ENCODE measurements at places on chromosomes 12 and 14.

DNA sequence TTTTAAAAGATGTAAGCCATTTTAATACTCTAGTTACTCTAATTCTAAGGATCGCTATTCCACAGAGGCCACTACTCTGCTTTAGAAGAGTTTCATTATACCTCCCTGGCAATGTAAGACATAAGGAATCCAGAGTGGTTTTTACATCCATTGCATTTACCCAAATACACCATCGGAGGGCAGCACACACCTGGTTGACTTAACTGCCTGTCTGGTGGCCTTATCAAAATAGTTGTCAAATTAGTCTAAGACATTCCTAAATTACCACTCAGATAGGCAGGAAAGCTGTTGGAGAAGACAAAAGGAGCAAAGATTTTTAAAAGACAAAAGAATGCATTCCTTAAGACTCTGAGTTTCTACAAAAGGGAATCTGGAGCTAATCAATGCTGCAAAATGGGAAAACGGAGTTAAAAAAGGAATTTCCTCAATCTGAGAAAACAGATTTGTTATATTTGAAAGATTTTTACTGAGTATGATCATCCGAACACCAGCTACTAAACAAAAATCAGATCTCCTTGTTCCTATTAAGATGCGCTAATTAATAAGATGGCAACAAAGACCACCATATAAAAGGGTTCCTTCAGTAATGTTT, 33.8 kb upstream of the FGD4 start:
- DNase-seq, result peak; percentile 9

GRCh38 chr14:35696119-35696518, 113.0 kb downstream of the RALGAPA1 start:
- DNase-seq, result no peak

- DNase-seq, result no peak
Observed at GRCh38 chr14:65696801-65697200, 284.3 kb downstream of the FUT8 start.

- DNase-seq, result peak; percentile 50
Observed at GRCh38 chr14:94423453-94424056, 29.0 kb downstream of the SERPINA11 start.

- DNase-seq, result no peak
Observed at GRCh38 chr12:96375841-96376604, 24.2 kb downstream of the CDK17 start.

- no peak for DNase-seq
Observed at GRCh38 chr12:46920499-46920898, 94.7 kb upstream of the SLC38A4 start.

DNA sequence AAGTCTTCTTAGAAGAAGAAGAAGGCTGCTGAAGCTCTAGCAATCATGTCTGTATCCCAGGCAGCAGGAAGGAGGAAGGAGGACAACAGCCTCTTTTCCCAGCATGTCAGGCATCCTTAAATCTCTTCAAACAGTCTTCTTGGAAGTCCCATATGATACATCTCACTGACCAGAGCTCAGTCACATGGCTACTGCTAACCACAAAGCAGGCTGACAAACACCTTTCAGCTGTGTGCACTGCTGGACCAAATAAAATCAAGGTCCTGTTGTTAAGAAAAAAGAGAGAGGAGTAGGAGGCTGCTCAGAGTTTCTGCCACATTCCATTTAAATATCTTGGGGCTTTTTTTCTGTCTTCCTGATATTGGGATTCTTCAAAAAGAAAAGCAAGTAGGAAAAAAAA, 203.4 kb upstream of the PELI2 start:
- no peak for DNase-seq

- DNase-seq, result no peak
Observed at GRCh38 chr14:78951602-78952001, 781.4 kb downstream of the NRXN3 start.

- DNase-seq, result no peak
Observed at GRCh38 chr14:66403183-66403582, 83.0 kb upstream of the CCDC196 start.

DNA sequence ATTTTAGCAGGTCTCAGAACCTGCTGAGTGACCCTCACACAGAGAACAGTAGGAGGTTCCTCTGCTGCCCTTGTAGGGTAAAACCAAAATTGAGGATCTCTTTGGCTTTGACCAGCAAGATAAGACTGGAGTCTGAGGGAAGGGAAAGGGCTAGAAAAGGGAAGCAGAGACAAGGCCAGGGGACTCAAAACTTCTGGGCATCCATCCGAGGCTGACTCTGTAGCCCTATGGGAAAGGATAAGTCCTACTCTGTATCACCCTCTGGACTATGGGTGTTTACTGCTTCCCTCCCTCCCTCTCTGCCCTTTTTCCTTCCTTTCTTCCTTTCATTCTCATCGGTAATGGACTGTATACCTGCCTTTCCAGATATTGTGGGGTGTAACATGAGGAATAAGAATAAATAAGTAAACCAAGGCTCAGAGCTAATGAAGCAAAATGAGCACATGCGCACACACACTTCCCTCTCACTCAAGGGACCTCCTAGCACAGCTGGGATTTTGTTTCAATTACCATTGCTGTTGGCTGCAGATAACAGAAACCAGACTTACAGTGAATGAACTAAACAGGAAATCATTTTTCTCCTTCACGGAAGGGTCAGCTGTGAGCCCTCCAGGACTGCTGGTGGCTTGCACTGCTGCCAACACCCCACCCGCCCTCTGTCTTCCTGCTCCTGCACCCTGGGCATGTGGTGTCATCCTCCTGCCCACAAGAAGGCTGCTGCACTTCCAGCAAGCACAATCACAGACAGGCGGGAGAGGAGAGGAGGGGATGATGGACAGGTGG, 404.4 kb upstream of the CCDC196 start:
- DNase-seq, result no peak

Data from substantia nigra (tissue), 51 donors.